ENCODE measurements at places on chromosomes 3 and 15.

DNA sequence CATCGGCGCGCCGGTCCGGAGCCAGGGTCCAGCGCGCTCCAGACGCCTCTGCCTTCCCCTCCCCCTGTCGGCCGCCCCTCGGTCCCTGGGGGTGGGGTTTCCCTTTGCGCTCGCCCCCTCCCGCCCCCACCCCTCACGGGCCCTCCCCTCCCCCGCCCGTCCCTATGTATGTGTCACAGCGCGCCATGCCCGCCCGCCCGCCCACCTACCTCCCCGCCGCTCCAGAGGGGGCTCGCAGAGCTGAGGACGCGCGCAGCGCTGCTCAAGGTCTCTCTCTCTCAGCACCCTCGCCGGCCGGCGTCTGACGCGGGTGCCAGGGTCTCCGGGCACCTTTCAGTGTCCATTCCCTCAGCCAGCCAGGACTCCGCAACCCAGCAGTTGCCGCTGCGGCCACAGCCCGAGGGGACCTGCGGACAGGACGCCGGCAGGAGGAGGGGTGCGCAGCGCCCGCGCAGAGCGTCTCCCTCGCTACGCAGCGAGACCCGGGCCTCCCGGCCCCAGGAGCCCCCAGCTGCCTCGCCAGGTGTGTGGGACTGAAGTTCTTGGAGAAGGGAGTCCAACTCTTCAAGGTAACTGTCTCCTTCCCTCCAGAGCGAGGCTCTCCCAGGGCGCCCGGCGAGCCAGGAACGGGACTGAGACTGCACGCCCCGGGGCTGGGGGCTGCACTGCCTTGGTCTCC lies at the start of gene ACAN:
Gene ACAN (plus strand): TSS at position 196 of the 679 bp plus-strand sequence. CDS start 32,771 bp downstream, outside the sequence.
- DNase-seq, result no peak

GRCh38 chr15:92877000-92877399 lies 23.1 kb upstream of the CHD2 start:
- no peak for DNase-seq

GRCh38 chr15:51046799-51047449 lies 47.8 kb downstream of the TNFAIP8L3 start:
- no peak for DNase-seq

DNA sequence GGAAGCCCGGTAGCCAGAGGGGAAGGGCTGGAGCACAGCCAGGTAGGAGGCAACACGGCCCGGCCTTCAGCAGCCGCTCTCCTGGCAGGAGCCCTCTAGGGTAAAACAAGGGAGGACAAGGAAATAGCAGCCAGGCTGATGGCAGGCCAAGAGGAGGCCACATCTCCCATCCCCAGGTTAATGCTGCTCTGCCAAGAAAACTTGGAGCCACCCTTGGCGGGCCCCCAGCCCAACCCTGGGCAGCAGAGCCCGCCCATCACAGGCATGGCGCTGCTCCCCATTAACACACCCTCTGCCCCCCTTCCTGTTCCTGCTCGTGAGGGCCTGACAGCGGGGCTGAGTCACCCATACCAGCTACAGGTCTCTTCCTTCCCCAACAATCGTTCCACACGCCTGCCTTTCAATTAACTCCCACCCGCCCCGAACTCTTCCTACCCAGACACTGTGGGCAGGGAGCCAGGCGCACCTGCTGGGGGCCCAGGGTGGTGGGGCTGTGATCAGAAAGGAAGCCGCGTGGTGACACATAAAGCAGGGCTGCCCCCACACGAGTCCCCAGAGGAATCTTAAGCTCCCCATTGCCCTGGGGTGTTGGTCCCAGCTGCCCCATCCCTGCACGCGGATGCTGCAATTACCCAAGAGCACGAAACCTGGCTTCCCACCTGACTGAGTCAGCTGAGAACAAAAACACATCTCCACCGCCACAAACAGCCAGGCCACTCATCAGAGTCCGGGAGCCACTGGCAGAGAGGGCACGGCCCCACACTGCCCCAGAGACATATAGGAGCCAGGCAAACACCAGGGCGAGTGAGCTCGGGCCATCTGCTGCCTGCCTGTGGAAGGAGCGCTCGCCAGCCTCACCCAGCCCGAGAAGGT lies at the start of gene C15orf62:
Gene C15orf62 (plus strand): TSS at position 707 of the 873 bp plus-strand sequence. CDS start 516 bp downstream, outside the sequence.
- DNase-seq, result peak; percentile 68

- DNase-seq, result no peak
Measured at GRCh38 chr3:39524107-39524506, 56.6 kb downstream of the MOBP start.

GRCh38 chr15:71659730-71660067 lies 150.7 kb upstream of the NR2E3 start:
- DNase-seq, result no peak

GRCh38 chr3:192883512-192883911 lies 34.1 kb downstream of the MB21D2 start:
- DNase-seq, result no peak

DNA sequence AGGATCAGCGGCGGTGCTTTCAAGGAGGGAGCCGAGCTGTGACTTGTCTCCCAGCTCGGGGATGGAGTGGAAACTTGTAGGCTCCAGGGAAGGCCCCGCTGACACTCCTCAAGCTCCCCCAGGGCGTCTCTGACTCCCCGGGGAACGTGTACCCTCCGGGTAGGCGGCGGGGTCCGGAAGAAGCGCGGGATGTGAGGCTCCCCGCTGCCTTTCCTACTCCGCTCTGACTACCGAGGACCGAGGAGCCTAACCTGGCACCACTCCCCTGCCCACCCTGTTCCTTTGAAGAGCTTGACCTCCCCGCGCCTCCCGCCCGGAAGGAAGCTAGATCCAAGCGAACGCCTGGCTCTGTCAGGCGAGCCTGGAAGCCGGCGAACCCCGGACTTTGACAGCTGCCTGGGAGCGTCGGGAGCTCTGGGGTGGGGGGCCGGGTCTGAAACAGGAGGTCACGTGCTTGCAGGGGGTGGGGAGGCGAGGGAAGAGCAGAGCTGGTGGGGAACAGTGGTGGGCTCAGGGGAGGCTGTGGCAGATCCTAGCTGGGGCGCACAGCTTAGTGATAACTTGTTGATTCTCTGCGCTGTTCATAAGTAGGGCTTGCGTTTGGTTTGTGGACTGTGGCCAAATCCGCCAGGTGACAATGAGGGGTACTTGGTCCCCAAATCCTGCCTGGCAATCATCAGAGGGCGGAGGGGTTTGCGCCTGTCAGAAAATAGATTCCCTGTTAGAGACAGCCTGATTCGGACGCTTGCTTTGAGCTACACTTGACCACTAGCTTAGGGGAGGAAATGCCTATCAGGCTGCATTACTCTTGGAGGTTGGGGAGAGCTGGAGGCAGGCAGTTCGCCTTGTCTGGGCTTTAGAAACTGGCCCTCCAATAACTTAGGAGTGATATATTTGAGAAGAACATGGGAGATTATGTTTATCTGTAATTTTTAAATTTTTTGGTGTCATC lies 1.2 kb downstream of the CLSTN2 start:
- DNase-seq, result no peak

DNA sequence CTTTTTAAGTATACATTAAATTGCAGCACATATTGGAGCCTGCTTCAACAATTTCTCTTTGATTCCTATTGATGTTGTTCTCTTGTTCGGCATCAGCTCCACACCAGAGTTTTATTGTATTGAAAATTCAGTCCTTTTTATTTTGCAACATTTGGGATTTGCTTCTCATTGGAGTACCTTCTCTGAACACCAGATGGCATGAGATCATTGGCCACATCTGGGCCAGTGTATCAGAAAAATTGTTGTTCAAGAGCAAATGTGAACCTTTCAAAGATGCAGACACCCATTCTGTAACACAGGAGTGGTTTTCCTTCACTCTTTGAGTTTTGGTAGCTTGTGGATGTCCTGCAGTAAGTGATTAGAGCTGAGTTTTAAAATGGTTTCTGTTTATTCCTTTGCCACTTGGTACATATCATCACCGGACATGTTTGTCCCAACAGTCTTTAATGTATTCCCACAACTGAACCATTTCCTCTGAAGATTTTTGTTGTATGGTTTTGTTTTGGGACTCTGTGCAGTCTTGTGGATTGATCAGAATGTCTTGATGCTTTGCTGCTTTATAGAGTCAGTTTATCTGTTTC lies 96.1 kb downstream of the MCTP2 start:
- no peak for DNase-seq

GRCh38 chr3:84442533-84442932 lies 516.3 kb upstream of the CADM2 start:
- no peak for DNase-seq

- DNase-seq, result no peak
Measured at GRCh38 chr15:41333026-41333562, 413 bp downstream of the NUSAP1 start.

DNA sequence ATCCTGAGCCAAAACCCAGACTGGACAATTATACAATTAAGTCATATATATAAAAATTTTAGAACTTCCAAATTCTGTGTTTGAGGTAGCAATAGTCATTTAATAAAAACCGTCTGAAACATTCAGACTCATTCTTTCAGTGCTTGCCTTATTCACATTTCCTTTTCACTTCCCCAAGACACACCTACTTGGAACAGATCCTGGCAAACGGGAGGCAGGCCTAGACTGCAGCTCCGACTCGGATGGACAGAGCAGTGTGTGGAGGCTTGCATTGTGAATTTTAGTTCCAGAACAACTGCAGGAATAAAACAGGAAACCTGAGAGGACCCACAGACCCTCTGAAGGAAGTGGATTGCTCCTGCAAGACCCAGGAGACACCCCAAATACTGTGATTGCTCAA lies 341.4 kb downstream of the CNTN3 start:
- no peak for DNase-seq

DNA sequence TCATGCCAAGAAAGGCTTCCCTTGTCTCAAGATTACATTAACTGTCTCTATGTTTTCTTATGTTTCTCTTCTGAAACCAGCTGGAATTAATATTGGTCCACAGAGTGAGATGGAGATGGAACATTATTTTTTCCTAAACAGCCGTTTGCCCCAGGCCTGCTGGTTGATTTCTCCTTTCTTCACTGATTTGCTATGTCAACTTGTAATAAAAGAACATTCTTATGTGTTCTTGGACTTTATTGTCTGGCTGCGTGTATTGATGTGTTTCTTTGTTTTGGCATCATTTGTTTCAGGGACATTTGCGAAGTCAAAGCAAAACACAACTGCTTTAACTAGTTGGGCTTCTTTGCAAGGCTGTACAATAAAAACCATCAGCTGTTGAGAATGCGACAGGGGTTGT lies 168.5 kb downstream of the FAM43A start:
- DNase-seq, result no peak

- DNase-seq, result no peak
Measured at GRCh38 chr3:106518516-106518915, 649.7 kb upstream of the CBLB start.

- no peak for DNase-seq
Measured at GRCh38 chr3:53616971-53617892, 122.8 kb downstream of the CACNA1D start.

DNA sequence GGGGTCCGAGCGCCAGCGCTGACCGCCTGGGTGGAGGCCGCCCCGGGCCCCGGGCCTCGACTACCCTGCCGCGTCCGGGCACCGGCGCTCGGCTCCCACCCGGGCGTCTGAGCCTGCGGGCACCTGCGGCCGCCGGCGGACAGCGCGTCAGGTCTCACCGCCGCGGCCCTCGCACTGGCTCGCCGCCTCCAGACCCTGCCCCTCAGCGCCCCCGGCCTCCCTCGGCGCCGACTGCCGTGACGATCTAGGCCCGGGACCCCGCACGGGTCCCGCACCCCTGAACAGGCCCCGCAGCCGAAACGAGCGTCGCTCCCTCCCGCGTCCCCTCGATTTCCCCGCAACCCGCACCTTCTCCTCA lies 297 bp downstream of the PRC1 start:
- no peak for DNase-seq

DNA sequence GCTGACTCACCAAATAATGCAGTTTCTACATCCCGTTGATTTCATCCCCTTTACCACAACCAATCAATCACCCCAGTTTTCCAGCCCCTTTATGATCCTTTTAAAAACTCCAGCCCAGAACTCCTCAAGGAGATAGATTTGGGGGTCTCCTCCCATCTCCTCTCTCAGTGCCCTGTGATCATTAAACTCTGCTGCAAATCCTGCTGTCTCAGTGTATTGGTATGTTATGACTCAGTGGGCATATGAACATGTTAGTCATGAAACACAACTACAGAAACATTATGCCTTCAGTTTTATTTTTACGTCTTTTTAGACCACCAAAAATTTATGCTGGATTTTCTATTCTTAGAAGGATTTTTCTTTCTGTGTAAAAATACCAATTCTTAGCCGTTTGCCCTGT lies 213.7 kb downstream of the DIPK2A start:
- no peak for DNase-seq

DNA sequence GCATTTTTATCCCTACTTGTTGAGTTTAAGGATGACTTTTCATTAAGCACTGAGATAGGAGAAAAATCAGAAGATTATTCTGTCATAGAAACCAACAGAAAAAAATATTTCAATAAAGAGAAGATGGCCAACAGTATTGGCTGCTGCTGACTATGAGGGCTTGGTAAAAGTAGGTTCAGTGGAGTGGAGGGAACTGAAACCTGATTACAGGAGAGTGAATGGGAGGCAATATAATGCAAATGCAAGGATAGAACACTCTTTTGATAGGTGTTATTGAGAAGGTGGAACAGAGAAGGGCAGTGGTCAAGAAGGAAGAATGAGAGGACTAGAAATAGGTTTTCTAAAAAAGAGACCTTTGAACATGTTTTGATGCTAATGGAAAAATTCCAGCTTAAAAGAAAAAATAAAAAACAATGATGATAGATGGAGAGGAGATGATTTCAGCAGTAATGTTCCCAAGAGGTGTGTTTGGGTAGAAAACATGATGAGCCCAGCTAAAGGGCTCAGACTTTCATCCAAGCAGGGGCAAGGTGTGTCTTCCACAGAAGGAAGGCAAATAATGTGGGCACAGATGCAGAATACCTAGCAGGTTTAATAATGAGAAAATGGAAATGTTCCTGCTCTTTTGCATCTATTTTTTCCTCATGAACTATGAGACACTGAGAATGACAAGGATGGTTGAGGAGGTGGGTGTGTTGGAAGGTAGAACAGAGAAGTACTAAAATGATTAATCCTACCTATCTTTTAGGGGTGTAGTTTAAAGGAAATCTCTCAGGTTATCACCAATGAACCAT lies 397.9 kb upstream of the GOLIM4 start:
- DNase-seq, result no peak

DNA sequence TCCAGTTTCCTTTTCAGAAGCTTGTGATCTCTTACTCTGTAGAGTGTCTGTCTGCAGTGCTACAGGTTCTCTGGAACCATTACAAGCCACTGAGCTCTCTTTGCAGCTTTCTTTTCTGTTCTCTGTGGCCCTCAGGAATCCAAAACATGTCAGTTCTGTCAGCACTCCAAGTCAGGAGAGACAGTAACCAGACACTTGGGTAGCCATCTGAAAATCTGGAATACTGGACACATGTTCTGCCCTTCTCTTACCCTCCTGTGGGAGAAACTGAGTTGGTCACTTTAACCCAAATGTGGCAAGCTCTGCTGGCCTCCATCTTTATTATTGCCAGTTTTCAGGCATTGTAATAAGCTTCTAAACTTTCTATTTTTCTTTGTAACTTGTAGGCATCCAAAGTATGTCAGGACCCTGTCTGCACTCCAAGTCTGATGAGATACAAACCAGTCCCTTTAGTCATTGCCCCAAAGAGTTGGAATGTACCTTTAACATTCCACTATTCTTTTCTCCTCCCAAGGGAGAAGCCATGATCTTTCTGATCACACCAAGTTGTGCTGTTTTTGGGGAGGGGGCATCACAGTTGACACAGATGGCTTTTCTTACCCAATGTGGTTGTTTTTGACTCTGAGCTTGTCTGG lies 183.7 kb downstream of the DPH6 start:
- no peak for DNase-seq

All from activated naive CD8-positive, alpha-beta T cell treated with anti-CD3 and anti-CD28 coated beads, Interleukin-2, amount 50 U/mL, for 16 hours (primary cell).